Sigmoid colon (tissue), 7 donors: ENCODE measurements at places on chromosomes 6 and 20. TPM values are rescaled to one million over a fixed set of nuclear protein-coding genes. Genes with fewer than 3 reads are reported as not detected.

DNA sequence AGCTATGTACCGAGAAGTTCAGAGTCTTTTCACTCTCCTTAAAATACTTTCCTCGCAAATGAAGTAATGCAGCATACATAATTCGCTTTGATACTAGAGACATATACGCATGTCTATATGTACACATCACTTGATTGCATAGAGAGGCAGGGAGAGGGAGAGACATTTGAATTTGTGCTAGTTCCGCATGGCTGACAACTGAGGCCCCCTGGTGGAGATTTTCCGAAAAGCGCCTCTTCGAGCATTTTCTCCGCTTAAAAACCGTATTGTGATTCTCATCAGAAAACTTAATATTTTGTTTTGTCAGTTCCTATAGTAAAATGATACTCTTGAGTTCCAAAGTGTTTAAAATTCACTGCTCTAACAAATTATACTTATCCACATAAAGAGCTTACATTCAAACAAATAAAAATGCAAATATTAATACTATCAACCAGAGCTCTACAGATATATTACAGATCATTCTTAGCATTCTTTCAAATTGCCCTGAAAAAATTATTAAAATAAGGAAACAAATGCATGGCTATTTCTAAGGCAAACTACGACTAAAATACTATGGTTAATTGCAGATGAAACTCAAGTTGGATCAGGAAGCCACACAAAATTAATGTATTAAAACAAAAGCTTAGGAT lies 637 bp downstream of the MYLK4 start:
- no peaks in the 10 kb centered on the region for H3K36me3 ChIP-seq
- DNase-seq: no peak
- no peaks in the 10 kb centered on the region for H3K27me3 ChIP-seq
- H3K27ac ChIP-seq: no peak overlapping the region
- no peak overlapping the region for H3K4me3 ChIP-seq
- peaks cover 4% of the 10 kb centered on the region for H3K4me1 ChIP-seq

- no peak for DNase-seq
- no peaks in the 10 kb centered on the region for H3K4me1 ChIP-seq
- H3K27me3 ChIP-seq: no peaks in the 10 kb centered on the region
- no peak overlapping the region for H3K27ac ChIP-seq
- H3K36me3 ChIP-seq: no peaks in the 10 kb centered on the region
Measured at GRCh38 chr6:143063631-143064030, 2.9 kb downstream of the AIG1 start.

- H3K36me3 ChIP-seq: no peaks in the 10 kb centered on the region
- no peak for DNase-seq
- H3K4me1 ChIP-seq: no peaks in the 10 kb centered on the region
- H3K27me3 ChIP-seq: no peaks in the 10 kb centered on the region
- no peak overlapping the region for H3K27ac ChIP-seq
Measured at GRCh38 chr6:40778918-40779317, 191.8 kb upstream of the LRFN2 start.

The E2F1 gene
- polyA plus RNA-seq: 13.1 TPM

The IL17A gene
- not detected for polyA plus RNA-seq
